ENCODE measurements at places on chromosomes 7 and 10.

GRCh38 chr7:20200971-20201370, 16.2 kb downstream of the MACC1 start:
- DNase-seq, result no peak

DNA sequence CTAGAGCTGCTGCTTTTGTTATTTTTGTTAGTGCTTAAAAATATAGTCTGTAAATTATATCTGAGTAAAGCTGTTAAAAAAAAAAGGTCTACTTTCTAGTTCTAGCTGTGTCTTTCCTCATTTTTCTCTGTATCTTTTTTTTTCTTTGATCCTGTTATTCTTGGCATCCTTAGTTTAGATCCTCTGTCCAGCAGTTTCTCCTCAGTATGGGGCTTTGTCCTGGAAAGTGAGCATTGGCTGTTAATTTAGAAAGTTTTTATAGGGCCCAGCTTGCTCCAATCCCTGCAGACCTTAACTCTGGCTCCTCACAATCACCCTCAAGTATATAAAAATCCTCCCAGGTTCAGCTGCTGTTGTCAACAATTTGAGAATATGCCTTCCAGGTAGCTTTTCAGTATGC, 23.5 kb downstream of the DDX50 start:
- DNase-seq, result no peak

- DNase-seq, result no peak
These were observed 93.6 kb downstream of the UBE2H start for GRCh38 chr7:129859183-129859582.

GRCh38 chr7:70415179-70415972, 716.6 kb upstream of the GALNT17 start:
- no peak for DNase-seq

DNA sequence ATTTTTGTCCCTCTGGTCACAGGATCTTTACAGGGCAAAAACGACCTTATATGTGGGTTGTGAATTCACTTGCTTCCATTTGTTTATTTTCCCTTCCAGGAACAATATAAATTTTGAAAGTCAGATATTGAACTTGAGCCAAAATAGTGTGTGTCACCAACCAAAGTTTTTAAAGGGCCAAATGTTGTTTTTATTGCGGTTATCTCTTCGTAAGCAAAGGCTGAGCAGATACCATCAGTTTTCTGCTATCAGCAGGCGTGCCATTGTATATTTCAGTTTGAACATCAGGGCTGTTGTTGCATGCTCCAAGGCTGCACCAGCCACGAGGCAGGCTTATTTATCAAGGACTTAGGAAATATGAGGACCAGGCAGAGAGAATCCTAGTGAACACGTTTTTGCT, 160.3 kb downstream of the PAXIP1 start:
- DNase-seq, result no peak

DNA sequence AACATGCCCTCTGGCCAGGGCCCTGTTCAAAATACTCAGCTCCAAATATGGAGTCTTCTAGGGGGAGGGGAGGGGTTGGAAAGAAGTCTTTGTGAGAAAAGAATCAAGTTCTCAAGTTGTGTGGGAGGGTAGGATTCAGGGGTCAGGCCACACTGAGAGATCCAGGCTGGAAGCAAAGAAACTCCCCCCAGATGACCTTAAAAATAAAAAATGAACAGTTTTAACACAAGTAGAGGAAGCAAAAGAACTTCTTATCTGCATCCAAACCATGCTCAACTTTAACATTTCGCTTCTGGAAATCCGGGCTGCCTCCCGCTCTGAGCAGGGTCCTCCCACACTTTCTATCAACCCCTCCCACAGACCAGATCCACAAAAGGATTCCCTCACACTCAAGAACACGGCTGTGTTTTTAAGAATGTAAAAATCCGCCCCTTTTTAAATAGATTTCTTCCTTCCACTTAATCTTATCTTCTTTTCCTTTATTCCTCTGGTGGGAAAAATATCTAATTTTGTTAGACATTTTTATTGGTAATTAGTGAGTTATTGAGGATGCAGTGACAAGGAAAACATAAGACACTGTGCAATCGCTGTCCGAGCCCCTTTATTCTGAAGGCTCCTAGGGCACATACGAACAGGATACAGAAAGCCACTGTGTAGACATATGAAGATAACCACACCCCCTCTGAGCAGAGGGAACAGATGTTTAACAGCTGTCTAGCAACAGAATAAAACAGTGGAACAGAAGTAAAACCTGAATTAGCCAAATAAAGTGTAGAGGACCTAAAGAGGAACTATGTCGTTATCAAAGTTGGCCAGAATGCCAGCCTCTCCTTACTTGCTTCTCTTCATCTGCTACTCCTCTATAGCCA, 43.8 kb downstream of the CYTH3 start:
- DNase-seq, result no peak

GRCh38 chr7:143331179-143331801, 15.4 kb downstream of the CLCN1 start:
- no peak for DNase-seq

- no peak for DNase-seq
These were observed 166.0 kb downstream of the NRG3 start for GRCh38 chr10:82041018-82041417.

GRCh38 chr10:102504179-102504975, 605 bp downstream of the SUFU start:
- no peak for DNase-seq

- no peak for DNase-seq
These were observed 597.9 kb upstream of the DPP6 start for GRCh38 chr7:153454306-153454705.

- DNase-seq, result no peak
These were observed 94.3 kb downstream of the UBE2H start for GRCh38 chr7:129858490-129858889.

DNA sequence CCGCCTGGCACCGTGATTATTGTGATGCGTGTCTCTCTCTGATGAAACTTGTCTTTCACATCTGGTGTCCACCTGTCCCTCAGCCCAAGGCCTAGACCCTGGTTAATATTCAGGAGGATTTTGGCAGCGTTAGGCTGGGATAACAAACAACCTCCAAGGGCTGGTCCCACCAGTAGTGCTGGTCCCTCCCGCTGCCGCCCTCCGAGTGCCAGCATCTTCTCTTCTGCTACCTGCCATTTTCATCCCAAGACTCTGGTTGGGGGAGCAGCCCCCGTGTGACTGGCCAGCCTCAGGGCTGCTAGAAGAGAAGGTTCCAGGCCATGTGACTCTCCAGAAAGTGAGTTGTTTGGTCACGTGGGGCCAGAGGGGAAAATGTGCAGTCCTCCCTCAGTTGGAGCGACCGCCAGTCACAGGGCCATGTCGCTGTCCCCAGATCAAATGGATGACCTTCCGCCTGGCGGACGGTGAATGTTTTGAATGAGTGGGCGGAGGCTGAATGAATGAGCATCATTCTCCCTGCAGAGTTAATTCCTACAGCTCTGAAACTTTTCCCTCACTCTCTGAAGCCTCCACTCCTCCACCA, 479.9 kb upstream of the FOXK1 start:
- DNase-seq, result no peak

DNA sequence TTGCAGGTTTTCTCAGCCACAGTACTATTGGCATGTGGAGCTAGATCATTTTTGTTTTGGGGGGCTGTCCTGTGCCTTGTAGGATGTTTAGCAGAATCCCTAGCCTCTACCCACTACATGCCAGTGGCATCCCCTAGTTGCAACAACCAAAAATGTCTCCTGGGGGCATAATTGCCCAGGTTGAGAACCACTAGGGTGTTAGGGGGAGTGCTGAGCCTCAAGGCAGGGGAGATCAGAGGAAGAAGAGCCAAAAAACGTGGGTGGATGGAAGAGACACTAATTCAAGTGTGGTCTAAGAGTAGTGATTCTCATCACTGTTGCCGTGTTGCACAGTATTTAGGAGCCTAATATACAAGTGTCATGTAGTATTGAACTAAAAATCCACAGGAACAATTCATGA, 31.7 kb upstream of the CCNY start:
- no peak for DNase-seq

- DNase-seq, result no peak
These were observed 27.9 kb upstream of the MGAM2 start for GRCh38 chr7:142083605-142084004.

GRCh38 chr10:60732198-60732806, 46.0 kb upstream of the CDK1 start:
- DNase-seq, result no peak

- DNase-seq, result no peak
These were observed 275.5 kb downstream of the ABCA13 start for GRCh38 chr7:48446721-48447120.

DNA sequence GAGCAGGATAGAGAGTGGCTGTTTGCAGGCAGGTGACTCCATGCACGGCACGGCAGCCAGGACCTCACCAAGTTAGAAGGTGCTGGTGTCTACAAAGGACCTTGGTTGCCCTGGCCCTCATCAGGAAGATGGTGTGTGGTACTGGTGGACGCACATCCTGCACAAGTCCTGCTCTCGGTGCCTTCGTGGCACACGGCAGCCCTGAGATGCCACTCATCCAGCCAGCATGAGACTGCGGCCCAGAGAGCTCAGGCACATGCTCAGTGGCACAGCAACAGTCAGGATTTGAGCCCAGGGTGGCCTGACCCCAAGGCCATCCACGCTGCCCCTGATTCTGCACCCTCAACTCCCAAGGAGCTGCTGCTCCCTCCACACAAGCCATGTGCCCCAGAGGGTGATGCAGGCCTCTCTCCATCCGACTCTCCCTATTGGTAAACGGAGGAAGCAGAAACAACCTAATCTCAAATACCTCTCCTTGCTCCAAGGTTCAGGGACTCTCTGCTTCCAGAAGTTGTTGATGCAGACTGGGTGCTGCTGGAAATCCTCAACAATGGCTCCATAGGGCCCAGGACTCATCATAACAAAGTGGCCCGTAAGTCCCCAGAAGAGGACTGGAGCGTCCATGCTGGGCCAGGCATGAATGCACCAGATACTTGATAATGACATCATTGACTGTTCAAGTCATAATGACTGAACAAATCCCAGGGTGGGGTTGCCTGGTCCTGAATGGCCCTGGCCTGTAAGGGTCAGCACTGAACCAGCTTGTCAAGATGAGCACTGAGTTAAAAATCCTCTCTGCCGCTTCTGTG, 93.6 kb downstream of the ARHGAP22 start:
- DNase-seq, result no peak

DNA sequence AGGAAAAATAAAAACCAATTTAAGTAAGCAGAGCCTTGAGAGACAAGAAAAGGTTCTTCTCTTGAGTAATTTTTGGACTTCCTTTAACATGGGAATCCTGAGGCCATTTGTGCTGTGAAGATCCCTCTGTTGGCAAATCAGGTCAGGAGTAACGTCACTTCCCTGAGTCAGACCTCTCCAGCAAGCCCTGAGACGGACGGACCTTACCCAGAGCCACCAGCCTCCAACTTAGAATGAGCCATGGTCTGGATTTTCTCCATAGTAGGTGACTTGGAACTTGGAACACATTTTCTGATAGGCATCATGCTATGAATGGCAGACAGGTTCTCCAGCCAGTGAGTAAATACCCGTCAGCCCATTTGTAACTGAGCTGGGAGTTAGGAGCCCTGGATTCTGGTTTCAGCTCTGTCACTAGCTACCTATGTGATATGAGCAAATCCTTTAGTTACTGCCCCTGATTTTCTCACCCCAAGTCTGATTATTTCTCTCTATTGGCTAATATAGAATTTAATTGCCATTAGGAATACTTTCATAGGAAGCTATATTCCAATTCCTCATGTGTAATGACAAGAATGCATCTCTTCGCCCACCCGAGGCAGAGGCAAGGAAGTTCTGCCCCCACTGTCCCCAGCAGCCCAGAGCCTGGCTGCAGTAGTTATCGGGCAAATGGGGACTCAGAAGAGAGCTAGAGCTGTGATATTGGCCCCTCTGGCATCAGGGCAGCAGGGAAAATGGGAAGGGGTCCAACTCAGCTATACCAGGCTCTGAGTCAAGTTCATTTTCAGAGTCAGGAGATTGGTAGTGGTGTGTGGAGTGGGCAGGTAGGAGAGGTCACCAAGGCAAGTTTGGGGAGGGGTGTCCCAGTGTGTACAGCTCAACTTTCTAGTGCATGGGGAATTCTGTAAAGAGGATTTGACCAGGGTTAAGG, 153.7 kb upstream of the AGK start:
- DNase-seq, result no peak

DNA sequence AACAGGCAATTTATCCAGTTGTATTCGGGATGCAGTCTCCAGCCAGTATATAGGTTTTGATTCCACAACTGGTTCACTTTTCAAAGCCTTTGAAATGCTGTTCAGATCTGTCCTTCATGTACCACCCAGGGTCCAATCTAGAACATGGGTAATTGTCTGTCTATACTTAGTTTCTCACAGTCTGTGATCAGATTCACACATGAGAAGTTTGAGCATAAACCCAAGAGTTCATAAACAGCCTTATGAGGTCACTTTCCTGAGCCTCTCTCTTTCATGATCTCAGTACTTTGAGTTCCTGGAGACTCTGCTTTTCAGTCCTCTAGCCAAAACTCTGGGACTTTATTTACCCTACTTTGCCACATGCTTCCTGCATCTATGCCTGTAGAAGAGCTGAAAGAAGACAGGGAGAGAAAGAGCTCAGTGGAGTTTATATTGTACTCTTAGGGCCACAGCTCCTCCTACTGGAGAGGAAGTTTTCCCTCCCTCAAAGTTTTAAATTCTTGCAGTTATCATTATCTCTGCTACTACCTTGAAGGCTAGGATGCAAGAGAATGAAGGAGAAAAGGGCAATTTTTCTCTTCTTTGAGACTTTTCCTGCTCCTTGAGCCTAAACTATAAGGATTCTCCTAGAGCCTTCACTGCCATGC, 172.0 kb downstream of the ZEB1 start:
- peak; percentile 2 for DNase-seq

GRCh38 chr10:1570416-1571051, 166.8 kb downstream of the ADARB2 start:
- DNase-seq, result no peak
